ENCODE measurements at places on chromosomes 13 and 19.

DNA sequence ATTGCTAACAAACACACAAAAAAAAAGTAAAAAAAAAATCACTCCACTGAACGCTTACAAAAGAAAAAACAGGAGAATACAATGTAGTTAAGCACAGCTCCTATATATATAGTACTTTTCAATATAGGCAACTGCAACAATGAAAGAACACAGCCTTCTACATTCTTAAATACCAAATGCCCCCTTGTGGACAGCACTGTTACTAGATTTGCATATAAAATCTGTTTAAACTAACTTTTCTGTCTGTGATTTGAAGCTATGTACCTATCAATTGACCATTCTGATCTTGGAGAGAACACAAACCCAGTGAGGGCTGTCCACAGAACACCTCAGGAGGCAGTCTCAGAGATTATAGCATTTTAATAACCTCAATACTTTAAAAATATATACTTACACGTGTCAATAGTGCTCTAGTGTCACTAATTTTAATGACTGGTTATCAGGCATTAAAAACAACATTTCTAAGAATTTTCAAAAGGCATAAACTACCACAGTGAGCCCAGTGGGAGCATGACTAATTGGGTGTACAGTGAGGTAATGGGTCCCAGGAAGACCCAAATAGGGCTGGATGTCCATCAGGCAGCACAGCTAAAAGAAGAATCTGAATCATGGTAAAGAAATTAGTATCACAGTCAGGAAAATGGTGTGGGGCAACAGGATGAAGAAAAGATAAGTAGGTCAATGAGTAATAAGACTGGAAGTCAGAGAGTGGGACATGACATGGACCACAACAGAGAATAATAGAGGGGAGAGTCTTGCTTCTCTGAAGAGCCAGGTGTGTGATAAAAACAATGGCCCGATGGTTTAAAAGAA, 22.2 kb downstream of the CCDC169 start:
- no peak for DNase-seq

DNA sequence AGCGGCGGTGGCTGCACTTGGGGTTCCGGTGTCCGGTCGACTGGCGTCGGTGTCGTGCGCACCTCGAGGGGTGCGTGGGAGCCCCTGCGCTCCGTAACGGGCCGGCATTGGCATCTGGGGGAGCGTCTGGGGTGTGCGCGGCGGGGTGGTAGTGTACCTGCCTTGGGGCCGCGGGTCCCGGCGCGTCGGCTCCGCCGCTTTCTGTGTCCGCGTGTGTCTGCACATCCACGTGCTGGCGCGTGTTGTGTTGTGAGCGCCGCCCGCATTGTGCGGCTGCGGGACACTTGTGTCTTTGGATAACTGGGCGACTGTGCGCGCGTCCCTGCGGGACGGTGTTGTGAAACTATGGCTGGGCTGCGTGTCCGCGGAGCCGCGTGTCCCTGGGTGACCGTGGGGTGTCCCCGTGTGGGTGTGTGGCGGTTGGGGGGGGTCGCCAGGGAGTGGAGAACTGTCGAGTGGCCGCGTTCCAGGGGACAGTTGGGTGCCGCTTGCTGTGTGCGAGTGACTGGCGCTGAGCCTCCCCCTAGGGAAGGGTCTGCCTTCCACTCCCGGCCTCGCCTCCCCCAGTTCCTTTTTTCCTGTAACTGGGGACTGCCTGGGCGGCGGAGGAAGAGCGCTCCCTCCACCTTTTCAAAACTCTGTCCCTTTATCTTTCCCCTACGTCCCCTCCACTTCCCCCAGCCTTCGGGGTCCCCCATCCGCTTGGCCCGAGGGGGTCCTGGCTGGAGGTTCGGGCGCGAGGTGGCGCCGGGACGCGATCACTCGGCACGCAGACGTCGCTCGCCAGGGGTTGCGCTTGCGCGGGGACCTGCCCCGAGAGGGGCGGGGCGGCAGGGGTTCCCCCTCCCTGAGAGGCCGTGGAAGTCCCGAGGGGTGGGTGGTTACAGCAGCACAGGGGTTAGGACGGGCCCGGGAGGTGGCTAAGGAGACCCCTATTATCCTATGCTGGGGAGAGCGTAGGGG, 5.7 kb upstream of the NFIC start:
- DNase-seq: peak; percentile 71

- no peak for DNase-seq
Observed at GRCh38 chr19:8036434-8037099, 16.0 kb upstream of the CCL25 start.

GRCh38 chr13:112066624-112067004, 335 bp upstream of the SOX1 start:
- peak; percentile 40 for DNase-seq

DNA sequence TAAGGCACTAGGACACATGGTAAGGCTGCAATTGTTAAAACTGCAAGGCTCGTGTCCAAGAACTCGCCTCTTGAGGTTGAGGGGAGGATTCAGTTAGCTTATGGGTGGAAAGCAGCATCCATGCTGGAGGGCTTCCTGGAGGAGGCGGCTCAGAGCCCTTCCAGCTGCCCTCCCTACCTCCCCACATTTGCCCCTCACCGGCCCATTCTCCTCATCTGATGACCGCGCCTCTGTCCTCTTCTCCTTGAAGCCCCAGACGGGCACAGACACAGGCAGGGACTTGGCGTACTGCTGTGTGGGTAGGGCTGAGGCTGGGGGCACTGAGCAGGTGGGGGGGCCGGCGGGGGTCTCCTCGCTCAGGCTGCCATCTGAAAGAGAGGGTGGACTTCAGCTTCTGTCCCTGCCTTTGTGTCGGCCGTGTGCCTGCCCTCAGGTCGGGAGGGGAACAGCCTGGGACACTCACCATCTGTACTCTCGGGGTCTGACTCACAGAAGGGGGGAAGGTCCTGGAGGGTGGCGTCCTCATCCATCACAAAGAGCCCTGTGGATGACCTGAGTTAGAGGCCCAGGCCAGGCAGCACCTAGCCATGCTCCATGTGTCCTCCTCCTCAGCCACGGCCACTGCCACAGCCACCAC, 4.1 kb upstream of the PNKP start:
- DNase-seq: no peak

DNA sequence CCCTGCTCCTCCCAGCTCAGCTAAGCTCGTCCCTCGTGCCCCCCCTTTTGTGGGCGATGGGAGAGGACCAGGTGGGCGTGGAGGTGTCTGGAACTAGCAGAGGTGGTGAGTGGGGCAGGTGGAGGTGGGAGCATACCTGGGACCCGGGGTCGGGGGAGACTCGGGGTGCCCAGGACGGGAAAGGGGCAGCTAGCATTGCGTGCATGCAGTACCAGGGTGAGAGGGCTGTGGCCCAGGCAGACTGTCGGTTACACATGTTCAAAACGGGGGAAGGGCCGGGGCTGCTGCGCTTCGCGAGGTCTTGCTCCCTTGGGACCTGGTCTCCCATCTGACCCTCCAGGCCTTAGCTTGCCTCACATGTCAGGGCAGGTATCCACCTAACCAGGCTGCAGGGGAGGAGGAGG, 9.1 kb downstream of the TLE5 start:
- DNase-seq: no peak

DNA sequence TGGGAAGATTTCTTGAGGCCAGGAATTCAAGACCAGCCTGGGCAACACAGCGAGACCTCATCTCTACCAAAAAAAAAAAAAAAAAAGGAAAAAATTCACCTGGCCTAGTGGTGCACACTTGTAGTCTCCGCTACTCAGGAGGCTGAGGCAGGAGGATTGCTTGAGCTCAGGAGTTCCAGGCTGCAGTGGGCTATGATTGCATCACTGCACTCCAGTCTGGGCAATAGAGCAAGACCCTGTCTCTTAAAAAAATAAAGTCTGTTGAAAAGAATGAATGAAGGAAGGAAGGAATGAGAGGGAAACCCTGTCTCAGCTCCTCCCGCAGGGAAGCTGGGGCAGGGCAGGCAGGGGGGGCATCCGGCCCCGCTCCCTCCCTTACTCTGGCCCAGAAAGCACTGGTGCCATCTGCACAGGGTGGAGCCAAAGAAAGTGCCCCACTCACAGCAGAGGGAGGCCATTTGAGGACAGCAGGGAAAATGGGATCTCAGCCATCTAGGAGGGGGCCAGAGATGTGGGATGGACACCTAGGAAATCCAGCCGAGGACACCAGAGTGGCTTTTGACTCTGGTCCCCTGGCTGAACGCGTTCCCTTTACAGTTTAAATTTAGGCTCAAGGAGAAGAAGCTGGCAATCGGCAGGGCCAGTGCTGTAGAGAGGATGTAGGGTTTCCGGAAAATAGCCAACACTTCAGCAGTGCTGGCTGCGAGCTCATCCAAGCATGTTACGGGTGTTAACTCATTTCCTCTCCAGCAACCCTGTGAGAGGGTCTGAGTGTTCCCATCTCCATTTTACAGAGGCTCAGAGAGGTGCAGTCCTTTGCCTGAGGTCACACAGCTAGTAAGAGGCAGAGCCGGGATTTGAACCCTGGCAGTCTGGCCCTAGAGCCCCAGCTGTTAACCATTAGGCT, 3.6 kb upstream of the HPN start:
- DNase-seq: no peak

DNA sequence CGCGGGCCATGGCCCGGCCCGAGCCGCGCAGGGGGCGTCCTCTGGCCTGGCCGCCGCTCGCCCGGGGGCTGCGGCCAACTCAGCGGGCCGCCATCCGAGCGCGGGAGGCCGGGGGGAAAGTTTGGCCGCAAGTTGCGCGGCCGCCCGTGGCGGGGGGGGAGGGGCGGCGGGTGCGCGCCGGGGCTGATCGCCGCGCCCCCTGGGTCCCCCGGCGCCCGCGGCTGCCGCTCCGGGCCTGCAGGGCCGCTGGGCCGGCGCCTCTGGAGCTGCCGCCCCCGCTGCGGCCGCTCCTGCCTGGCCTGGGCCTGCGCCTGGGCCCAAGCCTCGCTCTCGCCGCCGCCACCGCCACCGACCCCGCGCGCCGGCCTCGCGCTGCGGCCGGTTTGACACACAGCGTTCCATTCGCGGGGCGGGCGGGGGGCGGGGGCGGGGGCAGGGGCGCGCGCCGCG, at the start of gene NR2F6:
Gene NR2F6 (minus strand): TSS at position 385 of the 450 bp plus-strand sequence. CDS start 699 bp downstream, outside the sequence.
- no peak for DNase-seq

- no peak for DNase-seq
Observed at GRCh38 chr19:18501832-18502231, 20.0 kb downstream of the ELL start.

GRCh38 chr13:66068683-66069082, 1161.5 kb downstream of the PCDH9 start:
- DNase-seq: no peak
